Renal pelvis (tissue), 12 donors: ENCODE measurements at places on chromosomes 7 and 10. TPM values are rescaled to one million over a fixed set of nuclear protein-coding genes. Genes with fewer than 3 reads are reported as not detected.
A peak's percentile ranks its signal among the peaks of the same experiment; 100 is the strongest.

The ESYT2 gene
- polyA plus RNA-seq = 37.8 TPM

The ARHGAP22 gene
- polyA plus RNA-seq = 1.7 TPM

The EMX2 gene
- polyA plus RNA-seq = 198 TPM

The GPR141 gene
- 0.40 TPM for polyA plus RNA-seq

The PANK1 gene
- 44.1 TPM for polyA plus RNA-seq

The CNPY1 gene
- polyA plus RNA-seq = not detected

The IFIT5 gene
- polyA plus RNA-seq = 15.6 TPM

The ADARB2 gene
- polyA plus RNA-seq = 3.0 TPM

The FAM25G gene
- polyA plus RNA-seq = not detected

The INPP5A gene
- polyA plus RNA-seq = 35.4 TPM

The OR2A5 gene
- not detected for polyA plus RNA-seq

The GNGT1 gene
- not detected for polyA plus RNA-seq

- DNase-seq = no peak
Observed at GRCh38 chr7:99720800-99721595, 14.0 kb downstream of the CYP3A7 start.

DNA sequence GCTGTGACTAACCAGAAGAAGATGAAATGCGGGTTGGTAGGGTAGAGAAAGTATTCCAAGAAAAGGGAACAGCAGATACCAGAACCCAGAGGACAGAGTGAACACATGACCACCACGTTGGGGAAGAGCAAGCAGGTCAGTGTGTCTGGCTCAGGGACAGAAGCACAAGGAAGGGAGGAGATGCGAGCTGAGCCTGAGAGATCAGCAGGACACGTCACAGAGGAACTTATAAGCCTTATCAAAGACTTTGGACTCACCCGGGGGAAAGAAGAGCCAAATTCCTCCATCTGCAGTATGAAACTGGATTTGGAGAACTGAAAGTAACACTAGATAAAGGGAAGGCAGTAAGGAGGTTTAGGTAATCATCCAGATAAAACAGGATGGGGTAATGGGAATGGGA lies 232.1 kb upstream of the NPVF start:
- DNase-seq = no peak

GRCh38 chr10:51846856-51847506 lies 147.6 kb upstream of the CSTF2T start:
- no peak for DNase-seq

- no peak for DNase-seq
Observed at GRCh38 chr7:30088362-30088761, 46.4 kb upstream of the MTURN start.

DNA sequence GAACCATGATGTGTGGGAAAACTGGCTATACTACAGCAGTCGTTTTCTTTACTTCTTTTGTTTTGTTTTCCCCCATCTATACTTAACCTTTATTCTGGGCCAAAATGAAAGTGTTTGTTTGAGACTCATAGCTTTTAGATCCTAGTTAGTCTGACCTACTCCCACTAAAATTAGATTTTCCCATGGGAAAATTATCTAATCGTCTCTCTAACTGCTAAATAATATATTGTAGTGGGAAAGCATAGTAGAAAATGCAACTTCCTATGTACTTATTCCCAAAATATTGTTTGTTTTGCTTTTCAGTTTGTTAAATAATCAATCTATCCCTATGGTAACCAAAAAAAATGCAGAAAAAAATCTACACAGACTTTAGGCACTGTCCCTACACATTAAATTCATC lies 96.6 kb downstream of the NOC3L start:
- DNase-seq = no peak

DNA sequence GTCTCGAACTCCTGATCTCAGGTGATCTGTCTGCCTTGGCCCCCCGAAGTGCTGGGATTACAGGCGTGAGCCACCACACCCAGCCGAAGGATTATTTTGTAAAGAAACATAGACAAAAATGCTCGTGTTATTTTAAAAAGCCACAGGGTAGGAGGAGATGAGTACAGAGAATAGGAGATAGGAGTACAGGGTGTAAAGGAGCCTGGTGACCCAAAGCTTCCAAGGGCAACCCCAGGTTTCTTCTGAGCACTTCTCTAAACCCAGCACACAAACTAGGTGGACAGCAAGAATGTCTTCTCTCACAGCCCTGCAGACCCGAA lies 54.7 kb downstream of the ZNF467 start:
- DNase-seq = no peak

GRCh38 chr7:46229409-46229808 lies 308.3 kb upstream of the IGFBP3 start:
- no peak for DNase-seq

- no peak for DNase-seq
Observed at GRCh38 chr7:105874055-105874454, 2.3 kb downstream of the ATXN7L1 start.

- DNase-seq = no peak
Observed at GRCh38 chr7:130917669-130918128, 183.7 kb upstream of the KLF14 start.

DNA sequence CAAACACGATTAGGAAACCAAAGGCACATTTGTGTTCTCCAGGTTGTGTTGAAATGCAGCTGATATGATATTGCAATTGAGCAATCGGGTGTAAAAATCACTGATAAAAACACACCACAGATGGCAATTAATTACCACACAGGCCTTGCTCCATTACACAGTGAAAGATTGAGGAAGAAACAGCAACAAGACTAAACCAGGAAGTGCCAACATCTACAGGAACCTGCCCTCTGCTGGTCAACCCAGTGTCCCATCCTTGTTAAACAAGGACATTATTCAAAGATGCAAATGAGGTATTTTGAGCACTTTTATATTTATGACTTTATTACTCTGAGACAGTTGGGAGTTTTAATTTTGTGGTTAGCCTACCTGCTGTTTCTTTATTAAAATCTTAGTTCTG lies 765.6 kb upstream of the GHITM start:
- peak; percentile 4 for DNase-seq

DNA sequence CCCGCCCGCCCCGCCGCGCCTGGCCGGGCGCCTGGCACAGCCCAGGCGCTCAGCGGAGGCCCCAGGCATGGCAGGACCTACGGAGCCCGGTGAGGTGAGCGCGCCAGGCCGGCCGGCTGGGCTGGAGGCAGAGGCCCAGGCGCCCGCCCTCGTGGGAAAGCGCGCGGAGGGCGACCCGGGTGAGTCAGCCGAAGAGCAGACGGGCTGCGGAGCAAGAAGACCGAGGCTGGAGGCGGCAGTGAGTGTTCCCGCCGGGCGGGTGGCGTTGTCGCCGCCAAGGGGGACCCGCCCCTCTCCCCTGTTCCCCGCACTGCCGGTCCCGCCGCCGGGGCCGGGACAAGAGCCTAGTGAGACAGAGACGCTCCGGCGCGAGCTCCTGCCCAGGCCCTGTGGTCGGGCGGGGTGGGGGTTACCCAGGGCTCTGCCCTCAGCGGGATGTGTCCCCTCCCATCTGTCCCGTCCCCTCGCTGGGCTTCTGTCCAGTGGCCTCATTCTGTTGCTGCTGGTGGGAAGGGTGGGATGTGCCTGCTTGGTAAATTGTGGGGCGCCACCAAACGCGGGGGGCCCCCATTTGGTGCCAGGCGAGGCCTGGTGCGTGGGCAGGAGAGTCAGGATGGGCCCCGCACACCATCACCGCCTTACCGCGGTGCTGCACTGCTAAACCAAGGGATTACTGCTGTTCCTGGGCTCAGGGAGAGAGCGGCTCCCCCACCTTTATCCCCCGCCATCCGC lies 17.0 kb upstream of the NODAL start:
- no peak for DNase-seq

DNA sequence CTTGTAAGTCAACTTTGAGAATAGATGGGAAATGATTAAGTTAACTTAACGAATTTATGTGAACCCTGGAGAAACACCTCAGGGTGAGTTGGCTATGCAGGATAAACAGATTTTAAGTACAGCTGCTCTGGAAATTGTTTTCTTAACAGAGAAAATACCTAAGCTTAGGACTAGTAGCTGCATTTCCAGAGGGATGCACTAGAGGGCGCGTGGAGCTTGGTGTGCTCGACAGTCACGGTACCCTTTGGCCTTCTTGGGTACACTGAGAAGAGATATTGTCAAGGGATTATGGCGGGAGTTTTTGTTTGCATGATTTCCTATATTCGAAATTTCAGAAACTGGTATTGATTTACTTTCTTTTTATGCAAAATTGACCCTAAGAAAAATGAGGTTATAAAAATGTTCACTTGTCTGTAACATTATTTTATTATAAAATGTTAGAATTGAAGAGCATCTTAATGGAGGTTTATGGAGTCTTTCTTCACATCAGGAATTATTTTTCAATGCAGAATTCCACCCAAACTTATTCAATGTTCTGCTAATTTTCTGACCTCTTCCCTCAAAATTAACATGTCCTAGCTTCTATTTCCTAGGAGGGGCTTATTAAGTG lies 58.4 kb upstream of the MYO3A start:
- DNase-seq = peak; percentile 76

DNA sequence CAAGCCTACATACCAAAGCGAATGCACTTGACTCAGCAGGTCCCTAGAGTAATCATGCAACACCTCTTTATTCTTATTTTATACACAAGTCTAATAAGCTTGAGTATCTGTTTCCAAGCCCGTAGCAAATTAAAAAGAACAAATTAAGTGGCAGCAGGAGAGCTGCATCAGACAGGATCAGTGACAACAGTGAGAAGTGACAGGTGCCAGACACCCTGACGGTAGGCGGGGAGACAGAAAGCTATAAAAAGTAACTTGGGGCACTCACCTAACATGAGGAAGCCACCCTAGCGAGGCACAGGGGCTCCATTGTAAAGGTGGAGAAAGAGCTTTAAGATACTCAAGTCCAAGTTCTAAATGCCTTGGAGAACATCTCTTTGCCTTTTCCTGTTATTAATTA lies 174.2 kb downstream of the PLXNA4 start:
- DNase-seq = no peak

DNA sequence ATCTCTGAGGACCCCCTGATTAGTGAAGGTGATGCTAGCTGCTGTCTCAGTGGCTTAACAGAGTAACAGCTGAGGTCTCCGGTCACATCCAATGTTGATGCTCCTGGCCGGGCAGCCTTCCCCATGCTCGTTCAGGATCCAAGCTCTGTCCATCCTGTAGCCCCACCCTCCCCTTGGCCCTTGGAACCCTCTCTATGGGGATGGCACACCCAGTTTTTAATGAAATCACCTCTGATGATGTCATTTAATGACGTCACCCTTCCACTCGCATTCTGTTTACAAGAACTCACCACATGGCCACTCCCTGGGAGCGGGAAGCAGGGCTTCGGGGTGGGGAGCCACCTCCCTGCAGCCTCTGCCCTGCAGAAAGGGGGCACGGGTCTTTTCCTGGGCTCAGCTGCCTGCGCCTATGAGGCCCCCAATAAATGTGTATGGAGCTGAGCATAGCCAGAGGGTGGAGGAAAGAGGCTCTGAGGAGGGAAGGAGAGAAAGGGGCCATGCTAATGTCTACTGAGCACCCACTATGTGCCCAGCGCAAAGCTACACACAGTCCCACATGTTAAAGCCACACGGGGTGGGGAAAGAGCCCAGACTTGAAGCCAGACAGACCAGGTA lies 95.5 kb downstream of the OAT start:
- DNase-seq = no peak

- DNase-seq = no peak
Observed at GRCh38 chr10:52314822-52315552, 906 bp downstream of the DKK1 start.

DNA sequence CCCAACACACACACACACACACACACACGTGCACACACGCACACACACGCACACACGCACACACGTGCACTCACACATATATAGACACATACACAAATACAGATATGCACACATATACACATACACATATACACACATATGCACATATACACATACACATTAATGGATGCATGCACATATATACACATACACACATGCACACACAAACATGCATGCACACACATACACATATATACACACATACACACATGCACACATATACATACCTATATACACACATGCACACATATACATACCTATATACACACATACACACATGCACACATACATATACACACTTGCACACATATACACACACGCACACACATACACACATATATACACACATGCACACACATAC lies 312.4 kb upstream of the PFKP start:
- no peak for DNase-seq

- peak; percentile 12 for DNase-seq
Observed at GRCh38 chr7:30029696-30030095, 1.5 kb downstream of the PLEKHA8 start.

GRCh38 chr7:94223375-94224084 lies 171.2 kb upstream of the COL1A2 start:
- DNase-seq = peak; percentile 14

DNA sequence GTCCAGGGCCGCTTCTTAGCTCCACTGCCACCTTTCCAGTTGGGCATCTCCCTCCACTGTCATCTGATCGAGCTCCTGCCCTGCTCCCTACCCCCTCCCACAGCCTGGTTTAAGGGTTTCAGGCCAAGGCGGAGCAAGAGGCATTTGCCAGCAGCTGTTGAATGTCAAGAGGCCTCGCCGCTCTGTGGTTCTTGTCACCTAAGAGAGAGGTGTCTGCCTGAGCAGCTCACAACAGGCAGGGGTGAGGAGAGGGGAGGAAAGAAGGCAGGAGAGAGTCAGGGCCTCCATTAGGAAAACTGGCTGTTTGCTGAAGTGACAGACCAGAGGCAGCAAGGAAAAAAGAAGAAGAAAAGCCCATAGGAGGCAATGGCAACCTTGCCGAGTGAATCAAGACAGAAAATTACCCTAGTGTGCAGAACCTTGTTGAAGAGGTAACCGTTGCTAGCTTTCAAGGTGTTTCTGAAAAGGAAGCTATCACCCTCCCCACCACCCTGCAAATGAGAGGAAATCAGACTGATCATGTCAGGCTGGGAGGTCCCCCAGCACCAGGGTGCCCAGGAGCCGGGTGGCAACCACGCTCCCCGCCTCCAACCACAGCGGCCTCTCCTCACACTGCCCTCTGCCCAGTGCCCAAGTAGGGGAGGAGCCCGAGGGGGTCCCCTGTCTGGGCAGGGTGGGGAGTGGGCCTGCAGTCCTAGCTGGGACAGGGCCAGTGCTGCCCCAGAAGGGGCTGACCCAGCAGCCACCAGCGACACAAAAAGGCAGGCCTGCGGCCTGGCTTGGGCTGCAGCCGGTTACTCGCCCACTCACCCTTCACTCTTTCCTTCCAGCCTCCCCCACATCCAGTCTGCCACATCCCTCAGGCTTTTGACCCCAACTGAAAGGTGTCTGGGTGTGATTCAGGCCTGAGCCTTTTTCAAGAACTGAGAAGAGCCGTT lies 7.1 kb downstream of the GATA3 start:
- DNase-seq = no peak

GRCh38 chr7:129498021-129498420 lies 4.3 kb upstream of the SMKR1 start:
- DNase-seq = no peak
